ENCODE measurements at places on chromosomes 1 and 21.
A peak's percentile ranks its signal among the peaks of the same experiment; 100 is the strongest.

GRCh38 chr1:77557053-77557452, 125.4 kb downstream of the ZZZ3 start:
- DNase-seq = no peak

- DNase-seq = no peak
Measured at GRCh38 chr1:152029929-152030211, 6.9 kb downstream of the S100A11 start.

- peak; percentile 11 for DNase-seq
Measured at GRCh38 chr21:33198346-33199099, 31.2 kb upstream of the IFNAR2 start.

GRCh38 chr1:60911966-60912697, 170.2 kb upstream of the NFIA start:
- no peak for DNase-seq

DNA sequence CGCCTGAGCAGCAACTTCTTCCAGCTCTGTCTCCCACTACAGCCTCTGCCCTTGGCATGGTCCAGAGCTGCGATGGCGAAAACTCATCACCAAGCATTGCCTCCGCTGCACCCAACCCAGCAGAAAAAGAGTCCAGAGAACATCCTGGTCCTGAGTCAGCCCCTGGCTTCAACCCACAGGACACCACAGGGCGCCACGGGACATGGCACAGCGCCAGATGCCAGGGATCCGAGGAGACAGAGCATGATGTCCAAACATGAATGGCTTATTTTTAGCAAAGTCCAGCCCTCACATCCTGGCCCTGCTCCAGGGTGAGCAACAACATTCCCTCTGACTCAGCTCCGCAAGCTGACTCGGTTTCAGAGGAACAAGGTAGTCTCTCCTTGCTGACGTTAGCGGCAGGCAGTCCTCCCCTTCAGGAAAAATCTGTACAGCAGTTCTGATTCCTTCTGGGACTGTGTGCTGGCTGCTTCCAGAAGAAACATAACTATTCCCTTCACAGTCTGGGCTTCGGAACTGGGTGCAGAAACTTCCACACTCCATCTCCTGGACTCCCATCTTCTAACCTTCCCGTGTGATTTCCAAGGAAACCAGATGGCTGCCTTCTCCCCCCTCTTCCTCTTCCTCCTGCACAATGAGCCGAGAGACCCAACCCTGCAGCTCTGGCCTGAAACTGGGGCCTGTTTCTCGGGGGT, 131.3 kb downstream of the TOMM20 start:
- peak; percentile 100 for DNase-seq

- DNase-seq = no peak
Measured at GRCh38 chr1:228012555-228012954, 5.8 kb downstream of the WNT3A start.

- DNase-seq = peak; percentile 32
Measured at GRCh38 chr1:244346972-244347618, 104.6 kb downstream of the ADSS2 start.

DNA sequence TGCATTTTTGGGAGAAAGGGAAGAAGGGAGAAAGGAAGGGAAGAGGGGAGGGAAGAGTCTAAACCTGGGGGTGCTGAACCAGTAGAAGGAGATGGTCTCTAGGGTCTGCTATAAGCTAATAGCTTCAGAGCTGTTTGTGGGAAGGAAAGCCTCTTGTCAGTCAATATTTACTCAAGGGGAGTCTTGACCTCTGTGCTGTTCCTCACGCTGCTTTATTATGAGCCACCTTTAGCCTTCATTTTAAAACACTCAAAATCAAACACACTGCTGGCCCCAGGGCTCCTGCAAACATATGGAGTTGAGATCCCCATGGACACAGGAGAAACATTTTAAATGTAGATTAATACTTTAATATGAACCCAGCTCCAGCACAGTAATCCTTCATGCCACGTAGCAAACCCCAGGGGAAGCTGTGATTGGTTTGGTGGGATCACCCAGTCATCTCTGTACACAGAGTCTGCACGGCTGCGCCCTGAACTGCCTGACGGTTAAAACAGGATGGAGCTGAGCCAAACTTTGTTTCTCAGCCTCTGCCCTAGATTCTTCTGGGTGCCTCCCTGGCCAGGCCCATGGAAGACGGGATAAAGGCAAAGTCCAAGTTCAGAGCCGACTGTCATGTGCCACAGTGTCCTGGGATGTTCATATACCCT, 40.2 kb upstream of the VWA5B1 start:
- peak; percentile 24 for DNase-seq

DNA sequence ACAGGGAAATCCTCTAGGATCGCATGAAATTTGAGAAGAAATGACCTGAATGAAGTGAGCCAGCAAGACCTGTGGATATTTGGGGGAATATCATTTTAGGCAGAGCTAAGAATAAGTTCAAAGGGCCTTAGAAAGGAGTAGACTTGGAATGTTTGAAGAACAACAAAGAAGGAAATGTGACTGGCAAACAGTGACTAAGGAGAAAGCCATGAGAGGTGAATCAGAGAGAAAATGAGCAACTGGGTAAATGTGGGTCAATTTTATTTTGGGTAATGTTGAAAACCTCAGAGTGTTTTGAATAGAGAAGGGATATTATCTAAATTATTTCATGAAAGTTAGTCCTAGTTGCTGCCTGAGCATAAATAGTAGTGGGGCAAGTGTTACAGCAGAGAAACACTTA, 672.8 kb downstream of the LMO4 start:
- DNase-seq = peak; percentile 77

DNA sequence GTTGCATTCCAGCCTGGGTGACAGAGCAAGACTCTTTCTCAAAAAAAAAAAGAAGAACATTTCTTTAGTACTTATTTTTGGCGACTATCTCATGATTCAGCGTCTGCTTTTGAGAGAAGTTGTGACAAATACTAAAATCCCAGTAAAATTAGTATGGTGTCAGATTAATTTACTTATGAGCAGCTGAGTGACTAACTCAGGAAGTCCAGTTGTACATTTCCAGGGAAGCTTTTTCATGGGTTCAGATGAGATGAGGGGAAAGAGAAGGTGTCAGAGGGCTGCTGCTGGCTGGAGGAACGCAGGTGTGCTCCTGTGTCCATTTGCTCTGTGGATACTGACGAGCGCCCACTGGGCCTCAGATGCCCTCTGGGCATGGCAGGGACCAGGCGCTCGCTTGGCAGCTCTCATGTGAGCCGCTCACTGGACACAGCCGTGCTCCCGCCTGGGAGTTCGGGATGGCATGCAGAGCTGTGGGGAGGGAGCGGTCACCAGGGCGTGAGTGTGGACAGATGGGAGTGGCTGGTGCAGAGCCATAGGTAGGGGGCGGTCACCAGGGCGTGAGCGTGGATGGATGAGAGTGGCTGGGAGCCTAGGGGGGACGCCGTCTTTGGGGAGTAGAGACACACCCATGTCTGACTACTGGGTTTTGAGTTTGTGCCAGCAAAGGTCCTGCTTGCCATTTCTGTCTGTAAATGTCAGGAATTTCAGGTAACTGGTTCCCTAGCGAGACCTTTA, 55.0 kb downstream of the ADARB1 start:
- peak; percentile 86 for DNase-seq

GRCh38 chr1:109547463-109548320, 723 bp upstream of the GNAI3 start:
- DNase-seq = peak; percentile 37

- DNase-seq = peak; percentile 49
Measured at GRCh38 chr1:110542725-110543124, 23.8 kb upstream of the KCNA10 start.

- no peak for DNase-seq
Measured at GRCh38 chr1:18932387-18932786, 24.1 kb downstream of the IFFO2 start.

DNA sequence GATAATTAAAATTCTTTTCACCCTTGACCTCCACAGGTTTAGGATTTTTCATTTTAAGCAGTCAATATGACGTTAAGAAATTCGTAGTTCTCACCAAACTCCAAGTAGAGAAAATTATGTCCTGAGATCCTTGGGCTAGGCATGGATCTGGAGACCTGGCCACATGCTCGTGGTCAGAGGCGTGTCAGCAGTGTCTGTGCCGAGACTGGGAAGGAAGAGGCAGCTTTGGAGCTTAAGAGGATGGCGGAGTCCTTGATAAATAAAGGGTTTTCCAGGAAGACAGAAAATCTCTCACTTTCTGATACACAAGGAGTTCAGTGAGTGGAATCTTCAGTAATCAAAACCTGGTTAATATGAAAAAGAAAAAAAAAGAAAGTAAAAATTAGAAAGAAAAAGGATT, 17.0 kb downstream of the RHOU start:
- DNase-seq = no peak

DNA sequence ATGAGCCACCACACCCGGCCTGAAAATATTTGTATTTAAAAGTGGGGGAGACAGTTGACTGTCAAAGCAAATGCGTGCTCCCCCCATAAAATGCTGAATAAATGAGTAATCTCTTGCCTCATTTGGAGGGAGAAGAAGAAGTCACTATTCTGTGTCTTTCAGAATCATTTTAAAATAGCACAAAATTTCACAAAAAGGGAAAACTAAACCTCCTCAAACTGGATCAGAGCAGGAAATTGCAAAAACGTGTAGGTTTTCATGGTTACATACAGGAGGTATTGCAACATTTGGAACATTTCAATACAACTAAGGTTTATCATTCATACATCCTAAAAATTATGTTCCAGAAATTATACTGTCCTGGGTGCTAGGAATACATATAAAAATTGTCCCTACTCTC, 13.6 kb downstream of the MTF1 start:
- DNase-seq = no peak

- no peak for DNase-seq
Measured at GRCh38 chr1:112247961-112248360, 148.1 kb upstream of the CTTNBP2NL start.

- no peak for DNase-seq
Measured at GRCh38 chr1:3675436-3675835, 23.1 kb downstream of the TP73 start.

- peak; percentile 65 for DNase-seq
Measured at GRCh38 chr1:204408074-204408507, 3.5 kb downstream of the PPP1R15B start.

DNA sequence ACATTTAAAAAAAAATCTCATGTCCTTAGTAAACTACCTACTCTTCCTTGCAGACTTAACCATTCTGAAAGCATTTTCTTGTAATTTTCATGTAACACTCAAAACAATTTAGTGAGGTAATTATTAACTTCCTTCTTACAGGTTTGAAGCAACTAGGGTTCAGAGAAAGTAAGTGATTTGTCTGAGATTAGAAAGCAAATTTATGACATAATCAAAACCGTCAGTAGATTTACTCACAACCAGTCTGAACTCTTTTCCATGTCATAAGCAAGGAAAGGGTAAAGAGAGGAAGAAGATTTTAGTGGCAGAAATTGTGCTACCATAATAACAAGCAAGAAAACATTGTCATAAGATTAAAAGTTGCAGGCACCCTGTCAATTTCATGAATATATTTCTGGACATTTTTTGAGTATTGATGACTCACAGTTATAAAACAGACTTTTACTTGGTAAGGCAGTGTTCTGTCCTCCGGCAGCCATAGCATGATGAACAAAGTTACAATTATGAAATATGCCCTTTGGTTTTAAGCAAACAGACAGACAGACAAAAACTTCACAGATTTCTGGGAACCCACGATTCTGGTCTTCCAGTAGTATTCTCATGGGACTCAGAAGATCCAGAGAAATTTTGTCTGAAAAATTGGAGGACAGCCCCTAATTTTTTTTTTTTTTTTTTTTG, 707.2 kb downstream of the RWDD3 start:
- DNase-seq = no peak

GRCh38 chr21:35988416-35989137, 71.7 kb downstream of the SETD4 start:
- DNase-seq = no peak

DNA sequence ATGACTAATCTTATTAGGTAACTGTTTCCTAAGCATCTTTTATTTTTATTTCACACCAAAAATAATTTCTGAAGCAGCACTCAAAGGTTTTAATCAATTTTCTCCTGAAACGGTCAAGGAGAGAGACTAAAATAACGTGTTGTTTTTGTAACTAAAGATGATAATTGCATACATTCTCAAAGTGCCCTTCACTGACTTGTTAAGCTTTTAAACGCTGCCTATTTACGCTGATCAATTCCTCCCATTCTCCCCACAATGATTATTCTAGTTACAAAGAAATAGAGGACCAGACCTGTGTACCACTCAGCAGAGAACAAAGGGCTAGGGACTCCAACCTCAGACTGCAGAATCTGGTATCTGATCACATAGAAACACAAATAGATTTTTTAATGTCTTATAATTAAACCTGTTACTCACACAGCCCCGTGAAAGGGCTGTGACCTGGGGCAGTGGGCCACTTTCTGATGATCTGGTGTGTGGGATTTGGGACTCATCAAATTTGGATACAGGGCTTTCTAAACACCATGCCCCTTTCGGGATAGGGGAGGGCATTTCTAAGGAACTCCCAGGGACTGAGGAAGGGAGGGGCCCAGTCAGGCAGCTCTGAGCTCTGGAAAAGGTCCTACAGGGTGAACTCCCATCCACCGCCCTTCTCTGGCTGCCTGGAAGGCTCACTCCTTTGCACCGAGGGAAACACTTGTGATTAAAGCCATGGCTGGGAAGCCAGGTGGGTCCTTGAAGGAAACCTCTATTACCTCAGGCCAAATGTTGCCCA, 65.2 kb downstream of the BCAR3 start:
- peak; percentile 43 for DNase-seq

- DNase-seq = peak; percentile 11
Measured at GRCh38 chr1:111813440-111814304, 58.0 kb downstream of the DDX20 start.

DNA sequence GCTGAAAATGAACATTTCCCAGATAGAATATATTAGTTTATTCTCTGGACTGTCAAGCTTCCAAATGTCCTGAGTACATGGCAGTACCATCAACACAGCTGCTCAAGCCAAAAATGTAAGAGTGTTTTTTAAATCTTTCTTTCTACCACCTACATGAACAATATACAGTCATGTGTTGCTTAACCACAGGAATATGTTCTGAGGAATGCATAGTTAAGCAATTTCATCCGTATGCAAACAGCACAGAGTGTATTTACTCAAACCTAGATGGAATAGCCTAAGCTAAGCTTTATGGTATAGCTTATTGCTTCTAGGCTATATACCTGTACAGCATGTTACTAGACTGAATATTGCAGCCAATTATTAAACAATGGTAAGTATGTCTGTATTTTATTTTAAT, 561.9 kb upstream of the ADGRL4 start:
- peak; percentile 9 for DNase-seq

DNA sequence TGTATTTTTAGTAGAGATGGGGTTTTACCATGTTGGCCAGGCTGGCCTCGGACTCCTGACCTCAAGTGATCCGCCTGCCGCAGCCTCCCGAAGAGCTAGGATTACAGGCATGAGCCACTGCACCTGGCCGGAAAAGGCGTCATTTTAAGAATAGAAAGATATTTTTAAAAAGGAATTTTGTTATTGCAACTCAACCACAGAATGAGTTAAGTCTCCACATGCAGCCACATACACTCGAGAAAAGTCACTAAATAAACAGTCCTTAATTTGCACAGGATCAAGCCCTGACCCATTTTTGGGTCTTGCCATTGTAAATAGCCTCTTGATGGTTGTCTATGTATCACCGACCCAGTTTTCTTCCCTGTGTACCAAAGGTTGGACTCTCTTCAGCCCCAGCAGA, 85.5 kb downstream of the FBXO2 start:
- peak; percentile 5 for DNase-seq

Measured in fibroblast of skin of back (primary cell).